ENCODE measurements at places on chromosomes 16 and 17. TPM values are rescaled to one million over a fixed set of nuclear protein-coding genes. Genes with fewer than 3 reads are reported as not detected.

GRCh38 chr17:57876866-57877237, 27.0 kb upstream of the MRPS23 start:
- no peak for DNase-seq

DNA sequence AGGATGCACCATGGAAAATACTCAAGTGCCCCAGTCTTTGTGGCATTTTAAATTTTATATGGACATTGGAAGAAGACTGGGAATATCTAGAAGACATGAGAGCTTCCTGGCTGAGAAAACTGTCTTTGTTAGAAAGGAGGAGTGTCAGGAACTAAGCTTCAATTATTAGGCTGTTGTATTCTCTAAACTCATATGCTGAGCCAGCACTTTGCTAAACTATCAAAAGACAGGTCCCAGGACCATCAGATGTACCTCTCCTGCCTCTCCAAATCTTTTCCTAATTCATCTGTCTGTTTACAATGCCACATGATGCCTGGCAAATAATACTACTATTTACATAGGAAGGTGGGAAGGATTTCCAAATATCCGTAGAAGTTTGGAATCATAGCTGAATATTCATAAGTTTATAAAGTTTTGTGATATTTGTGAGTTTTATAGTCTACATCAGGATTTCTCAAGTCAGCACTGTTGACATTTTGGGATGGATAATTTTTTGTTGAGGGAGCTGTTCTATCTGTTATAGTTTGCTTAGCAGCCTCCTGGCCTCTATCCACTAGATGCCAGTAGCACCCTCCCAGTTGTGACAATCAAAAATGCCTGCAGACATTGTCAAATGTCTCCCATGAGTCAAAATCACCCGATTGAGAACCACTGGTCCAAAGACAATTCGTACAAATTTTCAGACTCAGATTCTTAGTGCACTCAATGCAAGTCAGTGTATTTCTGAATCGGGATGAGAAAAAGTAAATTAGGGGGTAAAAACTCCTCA, 61.2 kb upstream of the NETO2 start:
- no peak for DNase-seq

DNA sequence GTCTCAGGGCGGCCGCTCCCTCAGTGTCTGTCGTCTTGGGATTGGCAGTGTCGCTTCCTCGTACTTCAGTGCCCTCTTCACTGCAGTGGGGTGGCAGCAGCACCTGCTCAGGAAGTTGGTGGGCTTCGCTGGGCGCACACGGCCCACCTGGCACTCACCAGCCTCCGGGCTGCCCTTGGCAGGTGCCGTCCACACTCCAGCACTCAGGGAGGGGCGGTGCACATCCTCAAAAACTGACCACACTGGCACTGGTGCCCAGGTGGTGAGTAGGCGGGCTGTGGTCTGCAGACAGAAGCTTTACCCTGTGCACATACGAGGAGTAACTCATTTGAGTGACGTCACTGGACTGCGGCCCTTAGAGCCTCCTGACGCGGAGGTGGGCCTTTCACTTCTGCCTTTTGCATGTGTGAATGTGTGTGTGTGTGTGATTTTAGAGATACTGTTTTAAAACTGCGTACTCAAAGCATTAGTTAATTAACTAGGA, 94.6 kb downstream of the BANP start:
- no peak for DNase-seq

GRCh38 chr17:40190197-40191021, 13.1 kb downstream of the RAPGEFL1 start:
- peak; percentile 92 for DNase-seq

- no peak for DNase-seq
These were observed 99.8 kb downstream of the PITPNC1 start for GRCh38 chr17:67476787-67477335.

The CDRT15 gene
- not detected for total RNA-seq

GRCh38 chr16:66687906-66688625, 8.5 kb downstream of the CMTM4 start:
- no peak for DNase-seq

The STAC2 gene
- 0.15 TPM for total RNA-seq

DNA sequence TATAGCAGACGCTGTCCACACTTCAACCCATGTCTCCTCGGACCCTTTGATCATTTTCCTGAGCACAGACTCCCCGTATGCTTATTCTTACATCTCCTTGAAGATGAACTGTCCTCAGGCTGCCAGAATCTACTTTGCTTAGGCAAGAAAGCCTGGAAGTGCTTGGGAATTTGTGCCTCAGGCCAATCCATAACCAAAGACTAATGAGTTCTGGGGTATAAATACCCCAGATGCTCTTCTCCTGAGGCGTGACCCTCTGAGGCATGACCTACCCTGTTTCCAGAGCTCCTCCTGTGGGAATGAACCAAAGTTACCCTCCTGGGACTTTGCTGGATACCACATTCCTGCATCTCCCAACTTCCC, 10.1 kb upstream of the TEKT3 start:
- no peak for DNase-seq

The ZSCAN10 gene
- total RNA-seq = 217 TPM

The KRT20 gene
- total RNA-seq = not detected

GRCh38 chr16:68396481-68396880, 51.8 kb downstream of the SMPD3 start:
- DNase-seq = no peak

DNA sequence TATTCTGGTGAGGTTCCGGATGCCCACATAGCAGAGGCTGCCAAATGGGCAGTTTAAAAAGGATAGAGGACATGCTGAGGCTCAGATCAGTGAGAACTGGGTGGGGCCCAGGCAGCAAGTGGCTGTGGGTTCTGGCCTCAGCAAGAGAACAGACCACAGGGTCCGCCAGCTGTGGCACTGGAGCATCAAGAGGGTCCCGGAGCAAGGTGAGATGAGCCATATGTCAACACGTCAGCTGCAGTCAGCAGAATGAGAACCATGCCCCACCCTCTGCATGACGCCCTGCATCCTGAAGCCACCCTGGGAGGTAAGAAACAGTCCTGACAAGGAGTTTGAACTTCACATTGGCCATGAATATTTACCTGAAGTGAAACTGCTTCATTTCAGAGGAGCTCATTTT, 20.1 kb upstream of the CCL5 start:
- no peak for DNase-seq

- DNase-seq = no peak
These were observed 18.2 kb downstream of the RBFOX1 start for GRCh38 chr16:7350806-7351205.

The KRT10 gene
- 5.4 TPM for total RNA-seq

- DNase-seq = no peak
These were observed 55.8 kb downstream of the MYH10 start for GRCh38 chr17:8574687-8575086.

The BCKDK gene
- total RNA-seq = 52.7 TPM

DNA sequence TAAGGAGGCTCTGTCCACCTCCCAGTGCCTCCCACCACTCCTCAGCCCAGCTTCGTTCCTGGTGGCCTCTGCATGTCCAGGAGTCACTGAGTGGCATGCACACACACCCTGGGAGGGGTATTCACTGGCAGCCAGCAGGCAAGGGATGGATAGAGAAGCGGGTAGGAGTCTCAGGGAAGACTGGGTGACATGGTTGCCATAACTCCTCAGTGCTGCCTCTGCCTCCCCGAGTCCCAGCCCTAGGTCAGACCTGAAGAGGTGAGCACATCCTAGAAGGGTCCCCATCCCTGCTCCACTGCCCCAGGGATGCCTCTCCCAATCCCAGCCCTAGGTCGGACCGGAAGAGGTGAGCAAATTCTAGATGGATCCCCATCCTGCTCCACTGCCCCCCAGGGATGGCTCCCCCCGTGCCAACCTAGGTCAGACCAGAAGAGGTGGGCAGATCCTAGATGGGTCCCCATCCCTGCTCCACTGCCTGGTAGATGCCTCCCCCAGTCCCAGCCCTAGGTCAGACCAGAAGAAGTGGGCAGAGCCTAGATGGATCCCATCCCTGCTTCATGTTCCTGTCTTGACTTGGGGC, 197.0 kb downstream of the IRF8 start:
- no peak for DNase-seq

The CETP gene
- total RNA-seq = not detected

DNA sequence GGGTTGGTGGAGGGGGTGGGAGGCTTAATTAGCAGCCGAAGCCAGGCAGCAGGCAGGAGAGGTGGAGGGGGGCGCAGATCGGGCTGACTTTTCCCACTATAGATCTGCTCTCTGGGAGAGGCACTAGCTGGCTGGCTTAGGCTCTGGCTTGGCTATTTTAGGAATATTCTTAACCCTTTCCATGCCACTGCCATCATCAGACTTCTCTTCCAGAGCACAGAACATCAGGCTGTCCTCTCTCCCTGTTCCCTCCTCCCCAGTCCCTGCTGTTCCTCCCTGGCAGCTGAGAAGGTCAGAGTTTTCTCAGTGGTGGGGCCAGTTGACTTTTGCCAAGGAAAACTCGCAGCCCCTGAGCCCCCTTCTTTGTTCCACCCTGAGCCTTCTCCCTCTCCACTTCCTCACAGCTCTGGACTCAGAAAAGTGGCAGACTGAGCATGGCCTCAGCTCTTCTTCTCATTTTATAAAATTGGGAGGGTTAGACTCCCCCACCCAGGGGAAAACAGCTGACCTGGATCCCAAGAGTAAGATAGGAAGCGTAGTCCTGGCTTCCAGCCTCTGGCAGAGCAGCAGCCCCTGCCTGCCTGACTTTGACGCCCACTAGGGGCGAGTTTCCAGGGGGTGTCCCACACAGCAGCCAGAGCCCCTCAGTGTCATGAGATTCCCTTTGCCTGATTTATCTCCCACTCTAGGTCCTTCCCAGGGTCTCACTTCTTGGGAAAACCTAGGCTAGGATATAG, 9.9 kb upstream of the C1QL1 start:
- DNase-seq = no peak

The ACSF2 gene
- 14.8 TPM for total RNA-seq

The TAT gene
- not detected for total RNA-seq

DNA sequence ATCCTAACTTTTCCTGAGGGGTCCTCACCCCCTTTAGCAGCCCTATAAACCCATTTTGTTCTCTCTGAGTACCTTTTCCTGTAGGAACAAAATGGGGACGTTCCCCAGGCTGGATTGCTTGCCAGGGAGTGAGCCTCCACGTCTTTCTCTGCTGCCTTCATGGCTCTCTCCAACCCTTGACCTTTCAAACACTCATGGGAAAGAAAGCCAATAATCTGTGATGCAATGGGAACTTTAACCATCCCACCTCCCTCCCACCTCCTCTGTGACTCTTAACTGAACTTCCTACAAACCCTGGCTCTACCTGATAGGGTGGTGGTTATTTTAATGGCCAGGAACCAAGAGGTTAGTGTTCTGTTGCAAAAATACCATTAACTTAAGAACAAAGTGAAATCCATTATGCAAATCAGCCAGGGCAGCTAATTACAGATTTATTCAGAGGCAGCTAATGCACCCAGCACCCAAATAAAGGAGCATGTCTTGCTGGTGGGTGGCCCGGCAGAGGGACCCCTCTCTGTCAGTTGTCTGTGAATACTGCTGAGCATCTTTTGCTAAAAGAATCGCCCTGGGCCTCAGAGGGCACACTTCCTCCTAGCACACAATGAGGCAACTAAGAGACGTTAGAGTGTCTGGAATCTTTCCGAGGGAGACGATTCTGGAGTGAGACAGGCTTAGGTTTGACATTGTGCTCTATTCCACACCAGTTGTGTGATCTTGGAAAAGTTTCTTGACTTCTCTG, 3.0 kb downstream of the PIPOX start:
- DNase-seq = no peak

GRCh38 chr17:81635973-81636504, 873 bp downstream of the NPLOC4 start:
- DNase-seq = no peak
